HCEC 1CT (cell line): ENCODE measurements at places on chromosomes 5 and 9.
A peak's percentile ranks its signal among the peaks of the same experiment; 100 is the strongest.

GRCh38 chr9:6611865-6612264 is 33.7 kb downstream of the GLDC start:
- no peak for DNase-seq

- DNase-seq: no peak
Measured at GRCh38 chr9:126980231-126980630, 65.6 kb downstream of the RALGPS1 start.

GRCh38 chr5:142175461-142176142 is 67.0 kb downstream of the NDFIP1 start:
- no peak for DNase-seq

DNA sequence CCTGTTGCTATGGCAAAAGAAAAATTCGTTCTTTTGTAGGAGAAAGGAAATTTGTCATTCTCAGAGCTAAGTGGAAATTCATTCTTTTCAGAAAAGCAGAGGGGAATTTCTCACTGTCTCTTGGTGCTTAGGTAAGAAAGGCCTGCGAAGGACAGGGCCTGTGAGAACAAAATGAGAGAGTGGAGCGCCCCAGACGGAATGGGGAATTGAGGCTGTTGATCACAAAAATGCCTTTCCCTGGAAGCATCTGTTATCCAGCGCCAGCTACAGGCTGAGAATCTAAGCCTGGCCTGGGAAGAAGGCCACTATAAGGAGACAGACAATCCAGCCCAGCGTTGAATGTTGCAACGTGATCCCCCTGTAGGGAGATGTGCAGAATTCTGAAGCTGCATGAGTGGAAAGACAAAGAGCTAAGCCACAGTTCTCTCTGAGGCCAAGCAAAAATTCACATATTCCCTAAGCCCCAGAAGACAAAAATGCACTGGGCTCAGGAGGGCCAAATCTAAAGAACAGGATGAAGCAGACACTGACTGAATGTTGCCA is 44.8 kb upstream of the CLK4 start:
- no peak for DNase-seq

GRCh38 chr5:79829260-79829659 is 139.6 kb downstream of the CMYA5 start:
- DNase-seq: no peak

DNA sequence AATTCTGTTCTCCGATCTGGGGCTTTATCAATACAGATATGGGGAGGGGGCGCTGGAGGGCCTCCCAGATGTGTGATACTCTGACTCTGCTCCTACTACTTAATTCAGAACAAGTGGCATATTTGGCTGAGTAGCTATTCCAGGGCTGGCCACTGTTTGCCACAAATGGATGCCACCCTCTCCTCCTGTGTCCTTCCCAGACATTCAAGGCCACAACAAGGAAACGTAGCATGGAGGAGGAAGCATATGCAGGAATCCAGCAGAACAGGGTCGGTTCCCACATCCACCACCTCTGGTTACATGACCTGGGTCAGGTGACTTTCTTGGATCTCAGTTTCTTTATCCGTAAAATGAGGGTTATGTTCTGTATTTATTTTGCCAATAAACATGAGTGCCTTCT is 131.0 kb downstream of the GOLPH3 start:
- no peak for DNase-seq

- DNase-seq: no peak
Measured at GRCh38 chr9:125038166-125038565, 97.3 kb upstream of the GOLGA1 start.

- no peak for DNase-seq
Measured at GRCh38 chr5:82348784-82349425, 70.8 kb upstream of the RPS23 start.

DNA sequence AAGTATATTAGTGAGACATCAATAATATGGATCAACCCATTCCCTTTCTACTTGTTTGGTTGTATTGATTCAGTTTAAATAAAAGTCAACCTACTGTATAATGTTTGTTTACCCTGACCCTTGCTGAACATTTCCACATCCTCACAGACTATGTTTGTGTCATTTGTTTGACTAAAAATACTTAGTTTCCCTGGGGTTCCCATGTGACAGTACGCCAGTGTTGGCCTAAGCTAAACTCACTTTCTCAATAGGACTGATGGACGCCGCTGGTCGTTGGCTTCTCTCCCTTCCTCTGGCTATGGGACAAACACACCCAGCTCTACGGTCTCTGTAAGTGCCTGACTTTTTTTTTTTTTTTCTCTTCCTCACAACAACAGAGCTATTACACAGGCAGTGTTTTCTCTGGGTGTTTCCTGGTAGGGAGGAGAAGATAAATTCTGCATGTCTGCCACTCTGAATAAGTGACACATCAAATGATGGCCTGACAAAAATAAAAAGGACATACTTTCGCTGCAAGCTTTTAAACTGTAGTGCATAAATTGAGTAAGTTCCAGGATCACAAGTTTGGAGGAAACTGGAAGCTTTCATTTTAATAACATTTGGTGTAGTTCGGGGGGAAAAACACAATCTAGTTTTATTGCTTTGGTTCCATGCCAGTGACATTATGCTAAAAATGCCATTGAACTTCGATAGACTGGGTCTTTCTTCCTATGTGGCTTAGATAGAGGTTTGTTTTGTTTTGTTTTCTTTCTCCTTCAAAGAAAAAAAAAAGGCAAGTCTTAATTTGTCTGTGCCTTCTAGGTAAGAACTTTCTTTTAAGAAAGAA is 101.0 kb downstream of the CD180 start:
- DNase-seq: peak; percentile 60

DNA sequence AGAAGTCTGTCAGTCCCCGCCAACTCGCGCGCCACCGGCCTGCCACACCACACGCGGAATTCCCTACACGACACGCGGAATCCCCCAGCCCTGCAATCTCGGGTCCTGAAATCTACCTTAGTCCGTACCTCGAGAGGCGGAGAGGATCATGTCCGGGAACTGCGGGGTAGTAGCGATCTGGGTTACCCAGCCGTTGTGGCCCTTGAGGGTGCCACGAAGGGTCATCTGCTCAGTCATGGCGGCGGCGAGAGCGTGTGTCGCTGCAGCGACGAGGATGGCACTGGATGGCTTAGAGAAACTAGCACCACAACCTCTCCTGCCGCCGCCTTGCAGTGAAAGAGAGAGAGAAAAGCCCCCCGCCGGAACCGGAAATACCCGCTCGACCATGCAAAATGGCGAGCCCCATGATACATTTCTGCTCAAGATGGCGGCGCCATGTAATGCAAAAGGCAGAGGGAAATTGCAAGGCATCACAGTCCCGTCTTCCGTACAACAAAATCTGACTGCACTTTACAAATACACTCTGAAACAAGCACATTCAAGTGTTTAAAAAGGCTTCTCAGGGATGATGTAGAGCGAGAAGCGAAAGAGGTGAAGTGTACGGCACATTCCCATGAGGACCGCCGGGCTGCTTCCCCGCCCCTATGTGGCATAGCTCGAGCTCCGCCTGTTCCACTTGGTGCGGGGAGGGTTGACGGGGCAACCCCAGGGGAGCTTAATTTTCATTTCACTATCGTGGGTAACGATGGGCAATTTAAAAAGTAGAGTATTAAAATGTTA is at the start of gene RACK1:
Gene RACK1, minus strand, starts transcription at position 343 of the 780 bp plus-strand sequence. Its CDS starts 106 bp downstream, at position 237.
- peak; percentile 85 for DNase-seq

DNA sequence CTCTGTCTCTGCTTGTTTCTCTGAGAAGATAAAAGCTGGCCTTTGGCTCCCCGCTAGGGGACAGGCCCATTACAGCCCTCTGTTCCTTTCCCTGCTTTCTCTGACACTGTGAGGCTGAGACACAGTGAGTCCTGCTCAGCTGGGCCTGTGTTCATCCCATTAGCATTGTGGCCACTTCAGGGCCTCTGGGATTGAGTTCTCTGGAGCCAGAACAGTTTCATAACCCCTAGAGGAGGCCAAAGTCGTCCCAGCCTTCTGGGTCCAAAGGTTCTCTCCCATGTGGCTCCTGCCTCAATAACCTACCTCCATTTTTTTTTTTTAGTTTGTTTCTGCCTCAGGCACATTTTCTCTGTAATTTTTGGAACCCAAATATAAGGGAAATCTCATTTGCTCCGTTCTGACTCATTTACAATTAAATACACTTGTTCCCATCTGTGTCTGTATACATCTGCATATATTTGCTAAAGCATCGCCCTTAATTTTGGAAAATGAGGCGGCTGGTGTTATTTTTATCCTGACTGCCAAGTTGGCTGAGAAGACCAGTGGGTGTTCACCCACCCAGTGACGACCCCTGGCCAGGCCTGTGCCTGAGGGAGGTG is 27.3 kb upstream of the CTNNA1 start:
- no peak for DNase-seq

- DNase-seq: no peak
Measured at GRCh38 chr5:40575921-40576320, 103.8 kb upstream of the PTGER4 start.

GRCh38 chr5:91499943-91500531 is 116.9 kb upstream of the ARRDC3 start:
- DNase-seq: peak; percentile 46

DNA sequence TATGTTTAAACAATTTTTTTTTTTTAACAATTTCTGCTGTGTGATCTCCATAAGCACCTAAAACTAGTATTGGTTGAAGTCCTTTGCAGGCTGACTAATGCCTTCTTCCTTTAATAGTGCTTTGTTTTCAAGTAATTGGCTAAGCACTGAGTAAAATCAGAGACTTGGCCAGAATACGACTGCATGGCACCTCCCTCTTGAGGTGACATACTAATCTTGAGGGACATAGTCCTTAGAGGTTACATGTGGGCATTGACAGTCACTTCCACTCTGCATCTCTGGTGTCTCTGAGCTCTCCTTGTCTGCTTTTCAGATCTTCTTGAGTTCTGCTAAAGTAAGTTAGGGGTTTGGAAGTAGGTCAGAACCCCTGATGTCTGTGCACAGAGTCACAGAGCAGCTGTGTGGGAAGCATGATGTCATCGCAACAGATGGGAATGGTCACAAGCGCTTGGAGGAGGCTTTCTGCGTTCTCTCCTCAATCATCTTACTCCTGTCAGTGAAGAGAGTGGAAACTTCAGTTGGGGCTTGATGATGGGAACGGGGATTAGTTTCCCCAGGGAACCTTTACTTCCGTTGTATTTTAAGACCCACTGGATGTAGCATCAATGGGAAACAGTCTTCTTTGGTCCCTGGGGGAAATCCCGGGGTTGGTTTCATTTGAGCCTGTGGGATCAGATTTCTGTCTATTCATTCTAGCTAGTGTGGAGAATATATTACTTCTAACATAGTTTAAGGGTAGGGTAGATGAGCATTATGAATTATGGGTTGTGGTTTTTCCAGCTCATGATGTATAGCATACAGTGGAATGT is 136.9 kb downstream of the ARHGAP26 start:
- no peak for DNase-seq
